ENCODE measurements at places on chromosomes 2 and 18.

GRCh38 chr2:40488927-40489677 is 37.2 kb upstream of the SLC8A1 start:
- DNase-seq = no peak

DNA sequence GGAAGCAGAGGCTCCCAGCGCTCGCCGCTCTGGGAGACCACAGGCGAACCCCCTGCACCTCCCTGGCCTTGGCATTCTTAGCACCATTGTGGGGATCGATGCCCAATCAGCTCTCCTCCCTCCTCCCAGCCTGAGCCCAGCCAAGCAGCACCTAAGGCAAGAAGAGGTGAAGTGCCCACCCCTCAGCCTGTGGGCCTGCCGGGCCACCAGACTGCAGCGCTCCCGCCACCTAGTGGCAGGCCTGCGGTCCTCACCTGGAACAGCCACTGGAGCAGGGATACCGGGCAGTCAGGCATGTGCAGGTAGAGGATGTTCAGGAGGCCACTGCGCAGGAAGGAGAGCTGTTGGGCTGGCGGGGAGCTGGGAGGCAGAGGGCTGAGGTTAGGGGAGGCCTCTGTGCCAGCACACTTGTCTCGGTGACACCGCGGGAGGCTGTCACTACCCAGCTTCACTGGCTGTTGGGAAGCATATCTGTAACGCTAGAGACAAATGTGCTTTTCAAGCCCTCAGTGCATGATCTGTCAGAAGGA is 35.2 kb downstream of the FAM178B start:
- peak; percentile 34 for DNase-seq

- DNase-seq = no peak
Observed at GRCh38 chr18:3717376-3718025, 267.5 kb downstream of the TGIF1 start.

DNA sequence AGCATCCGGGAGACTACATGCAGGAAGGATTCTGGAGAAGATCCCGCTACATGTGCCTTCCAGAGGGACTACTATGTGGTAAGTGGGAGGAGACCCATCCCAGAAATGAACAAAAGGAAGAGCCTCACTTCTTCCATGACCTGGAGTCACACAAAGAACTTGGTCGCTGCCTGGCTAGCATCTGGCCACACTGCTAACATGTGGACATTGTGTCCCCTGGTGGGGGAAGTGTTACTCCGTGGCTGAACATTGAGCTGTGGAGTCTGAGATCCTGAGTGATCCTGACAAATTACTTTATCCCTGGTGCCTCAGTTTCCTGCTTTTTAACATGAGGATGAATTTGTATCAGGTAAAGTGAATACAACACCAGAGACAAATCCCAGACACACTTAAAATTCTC is 8.4 kb downstream of the SPP2 start:
- no peak for DNase-seq

DNA sequence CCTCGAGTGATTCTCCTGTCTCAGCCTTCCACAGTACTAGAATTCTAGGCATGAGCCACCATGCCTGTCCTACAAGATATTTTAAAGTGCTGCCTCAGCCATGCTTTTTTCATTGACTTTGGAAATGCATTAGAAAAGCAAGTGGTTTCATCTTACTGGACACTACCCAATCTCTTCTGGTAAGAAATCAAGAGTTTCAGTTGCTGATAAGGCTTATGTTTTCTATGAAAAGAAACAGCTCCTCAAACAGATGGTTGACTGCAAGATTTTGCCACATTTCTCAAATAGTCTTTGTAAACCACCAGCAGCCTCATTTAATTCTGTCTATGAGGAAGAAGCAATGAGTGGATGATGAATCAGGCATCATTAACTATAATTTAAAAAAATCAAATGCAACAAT is 264.5 kb upstream of the LRP1B start:
- no peak for DNase-seq

- no peak for DNase-seq
Observed at GRCh38 chr2:75573145-75573878, 12.6 kb upstream of the EVA1A start.
